MM.1S (cell line): ENCODE measurements at places on chromosomes 5 and 9.

DNA sequence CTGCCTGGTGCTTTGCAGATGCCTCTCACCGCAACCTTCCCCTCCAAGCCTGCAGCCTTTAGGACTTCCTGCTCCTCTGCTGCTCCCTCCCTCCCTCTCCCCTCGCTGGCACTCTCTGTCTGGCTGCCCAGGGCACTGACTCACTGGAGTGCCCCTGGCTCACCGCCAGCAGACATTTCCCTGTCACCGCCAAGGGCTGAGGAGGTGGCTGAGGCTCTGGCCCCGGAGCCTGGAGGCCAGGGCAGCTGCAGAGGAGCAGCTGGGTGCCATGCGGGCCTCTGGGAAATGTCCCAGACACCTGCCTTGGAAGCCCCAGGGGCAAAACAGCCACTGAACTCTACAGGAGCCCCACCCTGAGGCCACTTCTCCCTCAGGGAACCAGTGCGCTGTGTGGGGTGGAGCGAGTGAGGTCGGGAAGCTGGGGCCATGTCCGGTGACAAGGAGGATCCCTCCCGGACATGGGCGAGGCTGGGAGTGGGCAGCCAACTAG lies 53.4 kb downstream of the TENT4A start:
- DNase-seq = no peak

DNA sequence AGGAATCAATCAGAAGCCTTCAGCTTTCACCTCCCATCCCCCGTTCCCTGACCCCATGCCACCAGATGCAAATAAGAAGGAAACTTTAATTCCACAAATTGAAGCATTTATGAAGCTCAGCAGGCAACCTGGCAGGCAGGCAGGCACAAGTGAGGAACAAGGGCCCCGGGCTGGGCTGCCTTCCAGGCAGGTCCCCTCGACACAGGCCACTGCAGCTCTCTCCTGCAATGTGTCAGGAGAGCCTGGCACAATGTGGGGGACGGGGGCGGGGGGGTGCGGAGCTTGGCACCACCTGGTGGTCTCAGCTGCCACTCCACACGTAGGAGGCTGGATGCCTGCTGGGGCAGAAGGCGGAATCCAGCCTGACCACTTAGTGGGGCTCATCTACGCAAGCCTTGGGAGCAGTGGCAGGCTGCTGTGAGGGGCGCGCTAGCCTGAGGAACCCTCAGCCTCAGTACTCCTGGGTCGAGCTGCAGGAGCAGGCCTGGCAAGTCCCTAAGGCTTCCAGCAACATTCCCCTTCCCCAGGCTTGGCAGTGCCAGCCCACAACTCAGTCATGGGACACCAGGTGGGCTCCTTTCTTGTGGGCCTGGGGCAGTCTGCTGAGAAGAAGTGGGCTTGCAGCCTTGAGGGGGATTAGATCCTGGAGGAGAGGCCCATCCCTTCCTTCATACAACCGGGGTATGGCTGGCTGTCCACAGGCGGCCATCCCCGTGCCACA lies 50.2 kb upstream of the KCNMB1 start:
- no peak for DNase-seq

- DNase-seq = no peak
These were observed 10.8 kb upstream of the NRARP start for GRCh38 chr9:137312852-137313325.

GRCh38 chr5:1877103-1878049 lies 5.3 kb downstream of the IRX4 start:
- DNase-seq = no peak

DNA sequence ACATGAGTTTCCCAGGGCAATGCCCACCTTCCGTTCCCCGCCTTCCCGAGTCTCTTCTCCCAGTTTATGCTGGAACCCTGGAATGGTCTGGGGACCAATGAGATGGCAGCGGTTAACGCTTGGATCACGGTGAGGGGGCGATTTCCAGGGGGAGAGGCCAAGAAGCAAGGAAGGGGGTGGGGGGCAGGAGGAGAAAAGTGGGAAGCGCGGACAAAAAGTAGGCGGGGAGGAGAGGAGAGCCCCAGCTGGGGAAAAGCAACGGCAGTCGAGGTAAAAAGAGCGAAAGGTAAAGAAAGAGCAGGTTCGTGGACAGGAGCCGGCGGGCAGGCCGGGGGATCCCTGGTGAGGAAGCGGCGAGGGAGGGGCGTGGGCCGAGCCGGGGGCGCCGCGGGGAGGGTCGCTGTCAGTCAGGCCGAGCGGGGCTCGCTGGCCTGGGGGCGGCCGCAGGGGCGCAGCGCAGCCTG lies 508 bp upstream of the SNCAIP start:
- no peak for DNase-seq

DNA sequence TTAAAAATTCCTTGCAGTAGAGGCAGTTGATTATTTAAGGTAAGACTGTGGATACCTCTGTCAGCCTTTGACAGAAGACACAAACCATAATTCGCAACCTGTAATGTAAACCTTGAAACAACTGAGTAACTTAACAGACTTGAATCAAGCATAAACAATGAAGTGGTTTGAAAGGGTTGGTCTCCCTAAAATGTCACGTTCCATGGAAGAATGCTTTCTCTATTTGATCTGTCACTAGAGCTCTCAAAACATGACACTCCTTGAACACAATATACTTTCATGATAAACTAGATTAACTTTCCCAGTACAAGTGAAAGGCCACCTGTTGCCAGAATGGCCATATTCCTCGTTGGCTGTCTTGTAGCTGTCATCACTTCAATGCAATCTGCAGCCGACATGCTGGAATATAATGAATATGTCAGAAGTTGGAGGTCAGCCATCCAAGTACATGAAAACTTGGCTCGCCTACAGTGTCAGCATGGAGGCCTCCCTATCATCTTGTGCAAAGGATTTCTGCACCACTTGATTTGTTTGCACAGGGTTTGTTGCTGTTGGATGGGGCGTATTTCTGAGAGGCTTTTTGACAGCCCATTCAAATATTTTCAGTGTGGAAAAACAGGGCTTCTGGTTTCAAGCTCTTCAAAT lies 228.0 kb downstream of the TLE4 start:
- DNase-seq = no peak

DNA sequence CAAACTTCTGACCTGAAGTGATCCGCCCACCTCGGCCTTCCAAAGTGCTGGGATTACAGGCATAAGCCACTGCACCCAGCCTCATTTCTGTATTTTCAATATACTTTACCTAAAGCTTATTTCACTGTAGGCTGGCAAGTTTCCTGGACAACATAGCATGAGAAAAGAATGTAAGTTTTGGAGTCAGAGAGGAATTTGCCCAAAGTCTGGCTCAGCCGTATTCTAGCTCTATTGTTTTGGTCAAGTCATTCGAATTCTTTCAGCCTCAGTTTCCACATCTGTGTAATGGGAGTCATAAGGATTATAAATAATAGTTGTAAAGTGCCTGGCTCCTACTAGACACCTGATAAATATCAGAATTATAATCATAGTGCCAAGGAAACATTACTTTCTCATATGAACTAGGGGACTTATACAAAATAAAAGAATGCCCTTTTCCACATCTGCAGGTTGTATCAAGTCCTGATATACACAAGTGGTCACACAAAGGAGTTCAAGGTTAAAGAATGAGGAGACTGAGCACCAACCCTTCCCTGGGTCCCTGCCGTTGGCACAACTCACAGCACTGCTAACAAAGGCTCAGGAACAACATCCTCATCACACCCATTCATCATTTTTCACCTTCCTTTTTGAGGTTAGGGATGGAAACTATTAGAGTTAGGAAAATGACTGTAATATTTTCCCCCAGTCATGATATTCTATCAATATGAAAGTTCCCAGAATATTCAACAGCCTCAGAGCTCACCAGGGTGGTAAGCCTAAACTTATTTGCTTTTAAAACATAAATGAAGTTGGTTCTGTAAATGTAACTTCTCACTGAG lies 34.6 kb upstream of the RAI14 start:
- DNase-seq = no peak

- peak; percentile 80 for DNase-seq
These were observed 103.4 kb downstream of the OTULIN start for GRCh38 chr5:14767735-14768507.

GRCh38 chr5:156356238-156356637 lies 29.3 kb downstream of the SGCD start:
- DNase-seq = no peak

DNA sequence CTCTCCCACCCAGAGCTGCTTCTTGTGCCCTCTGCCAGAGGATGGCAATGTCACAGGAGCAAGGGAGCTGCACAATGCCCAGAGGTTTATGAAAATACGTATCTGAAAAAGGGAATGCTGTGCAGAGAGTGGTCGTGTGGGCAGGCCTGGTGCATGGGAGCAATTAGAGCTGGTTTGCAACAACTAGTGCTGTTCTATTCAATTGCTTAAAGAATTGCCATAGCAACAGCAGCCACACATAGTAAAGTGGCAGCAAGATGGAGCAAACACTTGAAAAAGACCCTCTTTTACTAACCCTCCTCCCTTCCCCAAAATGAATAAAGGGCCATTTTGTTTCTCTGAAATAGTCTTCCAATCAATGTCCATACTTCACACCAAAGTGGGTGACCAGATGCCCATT lies 166.3 kb downstream of the CRB2 start:
- no peak for DNase-seq

DNA sequence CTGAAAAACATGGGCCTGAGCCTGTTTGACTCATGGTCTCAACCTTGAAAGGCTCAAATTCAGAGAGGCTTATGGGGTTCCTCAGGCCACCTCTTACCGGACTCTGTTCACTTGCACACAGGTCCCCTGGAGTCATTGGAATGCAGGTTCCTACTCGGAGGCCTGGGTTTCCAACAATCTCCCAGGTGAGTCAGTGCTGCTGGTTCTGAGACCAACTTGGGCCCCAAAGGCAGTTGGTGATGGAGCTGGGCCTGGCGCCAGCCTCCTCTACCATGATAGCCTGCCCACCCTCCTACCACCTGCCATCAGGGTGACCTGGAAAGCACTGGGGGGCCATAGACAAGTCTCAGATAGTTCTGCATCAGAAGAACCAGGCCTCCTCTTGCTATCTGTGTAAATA lies 188.4 kb downstream of the RGS3 start:
- DNase-seq = no peak

DNA sequence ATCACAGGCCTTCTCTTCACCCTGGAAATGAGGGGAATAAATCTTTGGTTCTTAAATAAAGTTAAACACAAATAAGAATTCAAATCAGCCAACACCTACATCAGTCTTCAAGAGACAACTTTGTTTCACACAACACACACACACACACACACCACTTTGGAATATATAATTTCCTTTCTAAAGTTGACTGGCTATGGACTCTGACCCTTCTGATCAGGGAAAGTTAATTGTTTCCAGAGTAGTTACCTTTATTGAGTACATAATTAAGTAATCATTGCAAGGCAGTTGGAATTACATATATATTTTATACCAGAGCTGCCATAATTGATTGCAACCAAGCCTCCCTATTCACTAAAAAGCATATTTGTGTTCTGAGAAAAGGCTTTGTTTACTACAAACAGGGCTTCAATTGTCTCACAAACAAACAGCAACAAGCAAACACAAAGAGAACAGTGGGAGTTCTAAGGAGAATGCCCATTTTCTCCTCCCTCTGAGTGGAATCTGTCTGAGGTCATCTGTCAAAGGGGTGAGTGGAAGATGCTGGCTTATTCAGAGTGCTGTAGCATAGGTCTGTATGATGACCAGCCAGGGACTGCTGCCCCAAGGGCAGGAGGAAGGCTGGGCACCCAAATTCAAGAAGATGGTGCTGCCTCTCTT lies 136.6 kb downstream of the SEMA6A start:
- DNase-seq = no peak

GRCh38 chr5:162221910-162222309 lies 154.3 kb downstream of the GABRG2 start:
- DNase-seq = no peak

- DNase-seq = peak; percentile 39
These were observed 20.4 kb downstream of the BDP1 start for GRCh38 chr5:71475788-71476384.

- no peak for DNase-seq
These were observed 57.2 kb upstream of the LPAR1 start for GRCh38 chr9:111095441-111095840.
